ENCODE measurements at places on chromosomes 3 and 15.

- no peak for DNase-seq
Measured at GRCh38 chr3:191412759-191413158, 48.2 kb upstream of the PYDC2 start.

- no peak for DNase-seq
Measured at GRCh38 chr3:184465883-184466412, 86.1 kb downstream of the CHRD start.

- DNase-seq, result no peak
Measured at GRCh38 chr3:19742935-19743334, 191.1 kb downstream of the EFHB start.

- no peak for DNase-seq
Measured at GRCh38 chr15:58726867-58727266, 22.6 kb downstream of the ADAM10 start.

DNA sequence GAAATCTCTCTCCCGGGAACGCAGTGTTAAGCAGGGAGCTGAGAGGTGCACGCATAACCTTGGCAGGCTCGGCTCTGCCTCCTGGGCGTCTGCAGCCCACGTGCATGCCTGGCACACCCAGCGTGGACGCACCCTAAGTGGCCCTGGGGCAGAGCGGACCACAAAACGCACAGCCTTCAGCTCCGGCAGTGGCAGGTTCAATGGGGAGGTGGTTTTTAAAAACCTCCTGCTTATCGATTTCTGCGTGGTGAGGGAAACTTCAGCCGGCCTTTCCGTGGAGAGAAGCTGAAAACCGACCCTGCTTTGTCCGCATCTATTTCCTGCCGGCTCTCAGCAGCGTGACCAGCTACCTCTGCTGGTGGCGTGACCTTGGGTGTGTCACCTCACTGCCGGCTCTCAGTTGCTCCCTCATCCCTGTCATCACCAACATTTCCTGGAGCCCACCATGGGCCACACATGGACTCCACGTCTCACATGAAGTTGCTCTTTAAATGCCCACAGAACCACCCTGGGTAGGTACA, 134.8 kb upstream of the MEF2A start:
- DNase-seq, result no peak

- no peak for DNase-seq
Measured at GRCh38 chr15:92848852-92849598, 51.1 kb upstream of the CHD2 start.

DNA sequence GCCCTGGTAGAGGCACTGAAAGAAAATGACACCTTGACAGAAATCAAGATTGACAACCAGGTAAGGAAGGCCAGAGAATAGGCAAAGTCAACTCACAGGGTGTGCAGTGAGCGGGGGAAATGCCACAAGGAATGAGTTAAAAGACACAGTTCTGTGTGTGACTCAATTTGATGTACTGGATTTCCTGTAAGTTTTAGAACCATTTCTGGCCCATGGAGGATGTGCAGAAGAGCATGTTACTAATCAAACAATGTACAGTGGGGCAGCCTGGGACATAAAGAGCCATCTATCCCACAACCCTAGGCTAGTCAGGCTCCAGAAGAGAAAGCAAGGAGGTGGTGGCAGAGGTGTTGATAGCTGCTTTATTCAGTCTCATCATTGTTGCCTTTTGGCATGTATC, 31.2 kb upstream of the TMOD3 start:
- DNase-seq, result no peak

DNA sequence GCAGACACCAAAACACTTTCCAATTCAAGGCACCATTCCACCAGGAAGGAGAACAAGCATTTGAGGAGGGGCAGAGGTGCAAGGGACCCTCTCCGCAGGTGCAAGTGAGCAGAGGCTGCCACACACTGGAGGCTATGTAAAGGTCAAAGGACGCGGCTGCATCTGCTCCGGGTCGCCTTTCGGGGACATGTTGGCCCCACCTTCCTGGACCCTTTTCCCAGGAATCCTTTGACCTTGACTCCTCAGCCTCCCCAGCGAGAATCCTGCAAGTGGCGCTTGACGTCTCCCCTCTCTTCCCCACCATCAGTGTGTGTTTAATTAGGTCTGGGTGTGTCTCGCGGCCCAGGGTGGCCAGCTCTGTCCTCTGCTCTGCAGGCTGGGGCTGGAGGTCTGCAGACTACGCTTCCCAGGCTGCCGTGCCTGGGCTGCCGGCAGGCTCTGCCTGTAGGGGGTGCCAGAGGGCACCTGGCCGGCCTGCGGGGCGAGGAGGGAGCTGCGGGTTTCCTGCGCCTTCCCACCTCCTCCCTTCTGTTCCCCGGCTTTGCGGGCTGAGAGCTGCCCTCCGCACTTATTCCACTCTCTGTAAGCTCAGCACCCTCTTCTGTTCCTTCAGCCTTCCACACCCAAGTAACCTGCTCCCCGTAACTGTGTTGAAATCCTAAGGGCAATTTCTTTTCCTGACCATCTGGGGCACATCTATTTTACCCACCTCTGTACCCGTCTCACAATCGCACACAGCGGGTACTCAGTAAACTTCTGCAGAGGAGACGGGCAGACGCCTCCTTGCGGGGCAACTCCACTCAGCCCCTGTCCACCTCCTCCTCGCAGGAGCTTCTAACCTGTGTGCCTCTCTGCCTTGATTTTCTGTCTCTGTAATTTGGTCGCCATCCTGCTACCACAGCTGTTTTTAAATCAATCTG, 129.8 kb downstream of the NSMCE3 start:
- peak; percentile 75 for DNase-seq

DNA sequence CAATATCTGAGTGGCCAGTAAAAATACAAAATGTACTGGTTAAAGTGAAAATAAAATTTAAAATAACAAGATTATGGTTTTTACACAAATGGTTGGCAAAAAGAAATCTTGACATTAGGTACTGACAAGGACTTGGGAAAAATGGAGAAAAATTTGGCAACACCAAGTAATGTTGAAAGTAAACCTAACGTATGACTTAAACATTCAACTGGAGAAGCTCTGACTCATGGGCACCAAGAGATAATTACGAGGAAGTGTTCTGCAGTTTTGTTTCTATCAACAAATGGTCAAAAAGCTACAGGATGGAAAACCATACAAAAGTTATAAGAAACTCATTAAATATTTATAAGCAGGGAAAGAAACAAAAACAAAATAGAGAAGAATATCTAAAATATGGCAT, 177.7 kb downstream of the ZNF385D start:
- DNase-seq, result no peak

DNA sequence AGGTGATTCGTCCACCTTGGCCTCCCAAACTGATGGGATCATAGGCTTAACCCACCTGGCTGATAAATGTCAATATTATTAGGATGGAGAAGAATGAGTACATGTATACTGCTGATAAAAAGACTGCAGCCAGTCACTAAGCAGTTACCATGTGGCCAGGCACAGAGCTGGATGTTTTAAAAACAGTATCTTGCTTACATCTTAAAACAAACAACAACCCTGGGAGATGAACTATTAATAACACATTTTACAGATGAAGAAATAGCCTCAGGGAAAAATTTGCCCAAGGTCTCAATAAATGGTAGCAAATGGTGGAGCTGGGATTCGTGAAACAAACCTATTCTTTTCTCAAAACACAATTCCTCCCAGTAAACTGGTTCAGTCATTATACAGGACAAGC, 18.1 kb downstream of the IL17RD start:
- DNase-seq, result no peak

DNA sequence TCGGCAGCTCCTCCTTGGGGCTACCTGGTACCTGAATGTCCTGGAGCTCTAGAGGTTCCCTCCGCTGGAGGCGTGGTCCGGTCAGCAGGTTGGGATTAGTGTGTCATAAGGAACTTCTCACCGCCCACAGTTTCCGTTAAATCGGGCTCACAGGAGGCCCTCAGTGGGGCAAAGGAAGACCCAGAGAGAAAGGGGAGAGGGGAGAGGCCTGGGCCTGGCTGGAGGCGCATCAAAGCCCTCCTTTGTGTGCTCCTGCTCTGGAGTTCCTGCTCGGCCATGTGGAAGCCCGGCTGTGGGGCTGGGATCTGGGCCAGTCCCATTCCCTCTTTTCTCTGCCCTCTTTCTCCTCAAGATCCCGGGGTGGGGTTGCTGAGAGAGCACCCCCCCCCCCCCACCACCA, at the start of gene RLBP1:
Gene RLBP1 (minus strand): TSS at position 37 of the 400 bp plus-strand sequence. CDS start 2,604 bp downstream, outside the sequence.
- no peak for DNase-seq

DNA sequence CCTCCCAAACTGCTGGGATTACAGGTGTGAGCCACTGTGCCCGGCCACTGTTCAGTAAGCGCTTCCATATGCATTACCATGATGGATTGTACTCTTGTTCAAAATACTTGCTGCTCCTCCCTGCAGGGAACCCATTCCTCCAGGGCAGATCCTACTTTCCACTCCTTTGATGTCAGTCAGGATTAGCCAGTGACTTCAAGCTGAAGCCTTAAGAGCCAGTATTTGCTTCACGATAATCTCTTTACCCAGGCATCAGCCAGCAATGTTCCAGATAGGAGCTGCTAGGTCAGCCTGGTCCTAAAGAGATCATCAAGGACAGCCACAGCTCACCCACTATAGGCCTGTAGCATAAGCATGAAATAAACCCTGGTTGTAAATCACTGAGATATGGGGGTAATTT, 96.5 kb upstream of the UBE2E2 start:
- no peak for DNase-seq

DNA sequence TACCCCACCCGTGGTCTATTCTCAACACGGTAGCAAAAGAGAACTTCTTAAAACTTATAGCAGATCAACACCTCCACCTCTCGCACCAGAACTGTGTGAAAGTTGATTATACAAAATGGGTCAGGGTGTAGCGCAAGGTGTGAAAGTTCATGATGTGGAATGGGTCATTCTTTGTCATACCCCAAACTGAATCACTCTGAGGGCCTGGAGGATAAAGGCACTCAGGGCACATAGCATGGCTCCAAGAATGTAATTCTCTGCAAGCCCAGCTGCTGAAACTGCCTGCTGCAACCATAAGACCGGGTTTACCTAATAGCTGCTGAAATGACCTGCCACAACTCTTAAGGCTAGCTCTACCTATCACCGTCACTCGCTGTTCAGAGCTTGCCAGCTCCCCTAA, 70.0 kb downstream of the FOXP1 start:
- no peak for DNase-seq

DNA sequence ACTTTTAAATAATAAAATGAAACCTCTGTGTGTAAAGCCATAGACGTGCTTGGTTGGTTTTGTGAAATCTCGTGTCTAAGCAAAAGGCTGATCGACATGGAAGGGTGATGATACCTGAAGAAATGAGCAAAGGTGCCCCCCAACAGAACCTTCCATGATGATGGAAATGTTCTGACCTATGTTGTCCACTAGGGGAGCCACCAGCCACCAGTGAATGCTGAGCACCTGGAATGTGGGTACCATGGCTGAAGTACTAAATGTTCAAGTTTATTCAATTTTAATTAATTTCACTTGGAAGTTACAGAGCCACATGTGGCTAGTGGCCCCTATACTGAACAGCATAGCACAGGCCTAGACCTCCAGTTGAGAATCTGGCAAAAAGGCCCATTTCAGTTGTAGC, 158.8 kb downstream of the POLR2M start:
- no peak for DNase-seq

DNA sequence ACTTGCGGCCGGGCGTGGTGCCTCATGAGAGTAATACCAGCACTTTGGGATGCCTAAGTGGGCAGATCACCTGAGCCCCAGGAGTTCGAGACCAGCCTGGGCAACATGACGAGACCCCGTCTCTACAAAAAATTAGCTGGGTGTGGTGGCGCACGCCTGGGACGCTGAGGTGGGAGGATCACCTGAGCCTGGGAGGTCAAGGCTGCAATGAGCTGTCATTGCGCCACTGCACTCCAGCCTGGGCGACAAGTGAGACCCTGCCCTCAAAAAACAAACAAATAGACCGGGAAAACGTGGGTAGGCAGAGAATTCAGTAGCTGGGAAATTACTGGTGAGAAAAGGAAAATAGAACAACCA, 667 bp downstream of the UMPS start:
- DNase-seq, result peak; percentile 42

GRCh38 chr3:134838599-134838998, 43.5 kb downstream of the EPHB1 start:
- no peak for DNase-seq

DNA sequence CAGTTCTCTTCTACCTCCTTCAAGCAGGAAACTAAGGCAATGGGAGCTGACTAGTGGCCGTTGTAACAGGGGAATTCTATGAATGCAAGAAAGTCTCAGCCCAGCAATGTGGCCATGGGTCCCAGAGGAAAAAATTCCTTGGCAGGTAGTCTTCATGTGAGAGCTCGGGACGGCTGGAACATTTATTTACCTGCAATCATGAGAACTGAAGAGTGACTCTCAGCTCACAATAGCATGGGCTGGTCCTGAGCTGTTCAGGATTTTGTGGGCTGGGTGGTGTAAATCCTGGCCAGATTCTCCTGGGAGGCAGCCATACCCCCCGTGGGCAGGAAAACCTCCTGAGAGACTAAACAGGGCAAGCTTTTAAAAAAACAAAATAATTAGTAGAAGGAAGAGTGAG, 330.3 kb upstream of the CTNNB1 start:
- DNase-seq, result no peak

DNA sequence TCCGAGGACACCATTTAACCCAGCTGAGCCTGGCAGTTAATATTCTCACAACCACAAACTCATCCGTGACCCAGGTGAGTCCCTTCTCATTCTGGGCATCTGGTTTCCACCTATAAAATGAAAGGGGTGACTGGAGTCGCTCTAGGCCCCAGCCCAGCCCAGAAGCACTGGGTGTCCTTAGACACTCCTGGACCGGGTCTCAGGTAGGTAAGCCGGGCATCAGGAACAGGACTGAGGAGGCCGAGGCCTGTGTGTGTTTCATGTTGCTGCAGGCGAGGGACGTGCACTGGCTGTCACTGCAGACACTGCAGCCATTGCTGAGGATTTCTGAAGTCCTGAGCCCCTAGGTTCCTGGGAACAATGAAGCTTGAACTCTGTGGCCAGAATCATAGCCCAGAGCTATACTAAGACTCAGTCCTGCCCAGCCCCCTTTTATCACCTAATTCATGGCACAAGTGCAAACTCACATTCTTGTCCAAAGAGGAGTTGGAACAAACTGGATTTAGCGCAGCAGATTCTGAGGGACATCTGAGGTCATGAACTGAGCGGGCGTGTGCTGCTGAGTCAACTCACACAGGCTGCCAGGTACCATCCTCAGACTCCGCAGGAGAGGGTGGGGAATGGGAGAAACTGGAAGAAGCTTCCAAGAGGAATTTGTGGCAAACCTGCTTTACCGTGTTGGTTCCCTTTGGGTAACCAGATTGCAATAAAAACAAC, 184.9 kb downstream of the FAM43A start:
- DNase-seq, result no peak

DNA sequence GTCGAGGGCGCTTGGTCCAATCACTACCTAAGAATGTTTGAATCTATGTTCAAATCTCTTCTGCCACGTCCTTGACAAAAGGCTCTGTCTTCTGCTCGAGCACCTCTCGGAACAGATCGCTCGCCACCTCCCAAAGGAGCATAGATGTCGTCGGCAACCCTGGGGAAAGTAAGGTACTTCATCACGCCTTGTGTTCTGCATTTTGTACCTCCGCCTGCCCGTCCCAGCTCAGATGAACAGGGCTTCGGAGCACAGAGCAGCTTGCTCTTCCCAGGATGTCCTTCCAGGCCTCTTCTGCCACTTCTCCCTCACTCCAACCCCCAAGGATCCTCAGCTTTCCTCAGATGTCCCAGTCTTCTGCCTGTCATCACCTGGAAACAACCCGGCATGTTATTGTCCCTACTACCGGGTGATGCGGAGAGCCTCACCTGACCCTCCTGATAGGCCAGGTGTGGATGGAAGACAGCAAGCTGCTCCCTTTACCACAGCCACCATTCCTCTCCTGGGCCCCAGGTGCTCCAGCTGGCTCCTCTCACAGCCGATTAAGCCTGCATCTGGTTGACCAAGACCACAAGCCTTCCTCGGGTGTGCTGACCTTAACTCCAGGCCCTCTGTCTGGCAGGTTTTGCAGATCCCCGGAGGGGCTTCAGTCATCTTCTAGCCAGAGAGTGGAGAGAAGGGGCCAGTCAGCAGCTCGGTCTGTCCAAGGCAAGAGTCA, 270.5 kb downstream of the FAM43A start:
- no peak for DNase-seq
